Activated T-cell treated with anti-CD3 and anti-CD28 coated beads, Interleukin-2, amount 50 U/mL, for 72 hours (primary cell): ENCODE measurements at places on chromosomes 1 and 21. TPM values are rescaled to one million over a fixed set of nuclear protein-coding genes. Genes with fewer than 3 reads are reported as not detected.

Gene FALEC
- 0.79 TPM for total RNA-seq

Gene ZBTB21
- total RNA-seq: 43.3 TPM

Gene SLC1A7
- total RNA-seq: not detected

Gene KCNK2
- not detected for total RNA-seq

Gene ALX3
- not detected for total RNA-seq

Gene KRTAP19-1
- total RNA-seq: not detected

Gene CNIH3
- total RNA-seq: 0.62 TPM

Gene RSBN1
- total RNA-seq: 18.4 TPM

Gene EXTL1
- not detected for total RNA-seq

Gene CLSTN1
- total RNA-seq: 34.1 TPM

Gene RUNX3
- total RNA-seq: 298 TPM

Gene TMEM52
- total RNA-seq: 0.88 TPM

Gene CD1B
- not detected for total RNA-seq

Gene ADAMTS5
- not detected for total RNA-seq

Gene A3GALT2
- total RNA-seq: not detected

Gene TNFSF4
- 2.4 TPM for total RNA-seq

Gene DENND2C
- 2.2 TPM for total RNA-seq

Gene C2CD4D
- total RNA-seq: 2.1 TPM

Gene C1QB
- total RNA-seq: not detected

Gene LCE2B
- not detected for total RNA-seq

Gene CASQ1
- not detected for total RNA-seq

Gene ERVH48-1
- total RNA-seq: 0.31 TPM

Gene INSRR
- total RNA-seq: 0.17 TPM

Gene OR2T33
- total RNA-seq: not detected

Gene CLDN17
- not detected for total RNA-seq

Gene CDK11A
- total RNA-seq: 72.5 TPM

Gene CELA2B
- total RNA-seq: not detected

Gene TDRD5
- total RNA-seq: not detected

Gene SPEN
- total RNA-seq: 56.9 TPM

Gene PDC
- not detected for total RNA-seq

Gene KIFAP3
- total RNA-seq: 27.1 TPM

Gene PIK3C2B
- total RNA-seq: 54.5 TPM

Gene C1orf53
- total RNA-seq: not detected

Gene TSPAN2
- total RNA-seq: 2.1 TPM

Gene TSSK3
- 1.2 TPM for total RNA-seq

Gene RAB25
- total RNA-seq: 0.95 TPM

Gene BMP8A
- 0.35 TPM for total RNA-seq

Gene SPOCD1
- 0.74 TPM for total RNA-seq

Gene PCNT
- 69.6 TPM for total RNA-seq

Gene CD5L
- not detected for total RNA-seq

Gene PKN2
- 27.4 TPM for total RNA-seq

Gene RC3H1
- total RNA-seq: 33.5 TPM

Gene SPRR1A
- not detected for total RNA-seq

Gene OTUD3
- 9.7 TPM for total RNA-seq

Gene HUNK
- total RNA-seq: 0.35 TPM

Gene S100B
- 0.72 TPM for total RNA-seq
